ENCODE measurements at places on chromosomes 3 and 15. TPM values are rescaled to one million over a fixed set of nuclear protein-coding genes. Genes with fewer than 3 reads are reported as not detected.

GRCh38 chr3:64905906-64906410 lies 218.2 kb upstream of the ADAMTS9 start:
- DNase-seq: no peak

DNA sequence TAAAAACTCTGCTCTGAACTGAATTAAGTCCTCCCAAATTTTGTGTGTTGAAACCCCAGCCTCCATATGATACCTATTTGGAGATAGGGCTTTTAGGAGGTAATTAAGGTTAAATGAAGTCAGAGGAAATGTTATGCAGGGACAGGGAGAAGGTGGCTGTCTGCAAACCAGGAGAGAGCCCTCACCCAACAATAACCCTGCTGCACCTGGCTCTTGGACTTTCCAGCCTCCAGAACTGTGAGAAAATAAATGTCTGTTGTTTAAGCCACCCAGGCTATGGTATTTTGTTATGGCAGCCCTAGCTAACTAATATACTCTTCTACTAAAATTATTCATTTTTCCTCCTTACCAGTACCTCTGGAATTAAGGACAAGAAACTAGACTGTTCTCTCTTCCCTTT lies 79.5 kb downstream of the MEIS2 start:
- no peak for DNase-seq

GRCh38 chr3:71786551-71786950 lies 1.6 kb upstream of the PROK2 start:
- DNase-seq: no peak

- DNase-seq: no peak
Measured at GRCh38 chr3:17478673-17479072, 263.8 kb downstream of the TBC1D5 start.

The RTP4 gene
- total RNA-seq: 23.2 TPM

Measured in activated CD4-positive, alpha-beta memory T cell treated with anti-CD3 and anti-CD28 coated beads, Interleukin-2, amount 10 ng/mL, durations not matched to agents 7 days and 5 days (primary cell).